Stimulated activated CD8-positive, alpha-beta memory T cell treated with anti-CD3 and anti-CD28 coated beads, Interleukin-4, amount 100 ng/mL, for 1 hour (primary cell): ENCODE measurements at places on chromosomes 5 and 9.

GRCh38 chr5:21254161-21254560 is 1266.2 kb upstream of the CDH18 start:
- DNase-seq, result no peak

GRCh38 chr9:3371842-3372241 is 154.0 kb downstream of the RFX3 start:
- DNase-seq, result no peak

GRCh38 chr5:108260117-108260857 is 121.6 kb downstream of the FBXL17 start:
- peak; percentile 26 for DNase-seq

DNA sequence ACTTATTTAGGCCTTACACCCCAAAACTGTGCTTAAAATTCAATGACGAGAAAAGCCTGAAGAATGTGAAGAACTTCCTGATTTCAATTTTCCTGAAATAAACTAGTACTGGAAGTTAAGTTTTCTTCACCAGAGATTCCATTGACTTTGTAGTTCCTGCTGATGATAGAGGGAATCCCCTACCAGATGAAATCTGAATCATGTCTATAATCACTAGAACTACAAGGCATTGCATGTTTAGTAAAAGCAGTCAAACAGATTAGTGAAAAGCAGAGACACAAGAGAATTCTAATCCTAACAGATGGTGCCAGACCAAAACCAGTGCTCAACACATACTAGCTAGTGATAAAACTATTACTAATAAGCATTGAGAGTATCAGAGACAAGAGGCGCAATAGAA is 130.0 kb downstream of the PDE4D start:
- DNase-seq, result no peak

GRCh38 chr5:54362434-54362833 is 52.1 kb upstream of the ARL15 start:
- no peak for DNase-seq

DNA sequence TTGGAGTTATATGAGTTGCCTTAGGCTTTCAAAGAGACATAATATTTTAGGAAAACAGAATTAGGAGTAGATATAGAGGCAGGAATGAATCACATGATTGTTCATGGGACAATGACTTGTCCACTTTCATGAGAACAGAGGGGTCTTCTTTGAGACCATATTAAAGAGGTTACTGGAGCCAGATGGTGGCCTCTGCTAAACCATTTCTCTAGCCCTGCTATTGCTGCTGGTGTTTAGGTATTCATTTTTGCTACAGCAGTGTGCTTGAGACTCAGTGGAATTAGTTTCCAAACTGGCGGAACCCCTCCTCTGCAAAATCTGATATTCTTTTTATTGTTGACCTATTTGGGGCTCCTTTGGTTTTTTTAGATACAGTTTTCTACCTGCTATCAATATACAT is 31.3 kb downstream of the GRAMD2B start:
- DNase-seq, result no peak

GRCh38 chr9:21398955-21399489 is 9.9 kb upstream of the IFNA8 start:
- no peak for DNase-seq

- DNase-seq, result no peak
Observed at GRCh38 chr5:15694696-15695214, 194.8 kb downstream of the FBXL7 start.

GRCh38 chr5:151072630-151073025 is 8.2 kb downstream of the TNIP1 start:
- no peak for DNase-seq

DNA sequence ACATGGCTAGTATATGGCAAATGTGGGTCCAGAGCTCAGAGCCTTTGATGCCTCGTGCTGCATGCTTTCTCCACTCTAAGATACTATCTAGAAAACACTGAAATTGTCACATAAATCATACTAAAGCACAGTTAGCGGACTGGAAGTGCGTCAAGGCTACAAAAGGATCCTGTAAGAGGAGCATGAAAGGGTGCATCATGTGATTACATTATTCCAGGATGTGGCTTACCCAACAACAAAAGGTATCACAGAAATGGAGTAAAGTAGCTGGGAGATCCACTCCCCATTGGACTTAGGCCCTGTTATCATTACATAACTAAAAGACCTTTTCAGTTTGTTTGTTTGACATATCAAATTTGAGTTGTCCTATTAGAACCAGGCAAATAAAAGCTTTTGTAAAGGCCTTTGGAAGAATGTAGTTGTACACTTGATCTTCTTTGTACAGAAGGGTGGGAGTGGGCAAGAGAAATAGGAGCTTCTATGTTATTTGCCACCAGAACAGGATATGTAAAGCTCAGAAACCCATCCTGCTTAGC is 6.9 kb downstream of the SLC31A1 start:
- DNase-seq, result no peak

GRCh38 chr5:122385286-122385685 is 73.2 kb downstream of the SNCAIP start:
- no peak for DNase-seq

DNA sequence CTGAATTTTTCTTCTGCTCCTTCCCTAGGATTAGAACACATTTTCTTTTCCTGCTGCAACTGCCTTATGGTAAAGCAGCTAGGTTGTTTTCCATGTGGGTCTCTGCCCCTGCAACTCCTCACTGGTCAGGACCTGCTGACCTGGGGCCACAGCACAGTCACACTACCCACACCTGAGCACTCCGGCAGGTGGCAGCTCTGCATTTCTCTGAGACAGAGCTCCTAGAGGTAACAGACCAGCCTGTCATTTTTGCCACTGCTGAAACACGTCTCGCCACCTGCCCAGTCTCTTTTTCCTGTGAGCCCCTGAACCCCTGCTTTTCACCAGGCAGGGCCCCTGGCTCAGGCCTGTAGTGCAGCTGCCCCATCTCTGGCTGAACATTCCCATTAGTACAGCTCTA is 609.6 kb downstream of the HINT1 start:
- no peak for DNase-seq

DNA sequence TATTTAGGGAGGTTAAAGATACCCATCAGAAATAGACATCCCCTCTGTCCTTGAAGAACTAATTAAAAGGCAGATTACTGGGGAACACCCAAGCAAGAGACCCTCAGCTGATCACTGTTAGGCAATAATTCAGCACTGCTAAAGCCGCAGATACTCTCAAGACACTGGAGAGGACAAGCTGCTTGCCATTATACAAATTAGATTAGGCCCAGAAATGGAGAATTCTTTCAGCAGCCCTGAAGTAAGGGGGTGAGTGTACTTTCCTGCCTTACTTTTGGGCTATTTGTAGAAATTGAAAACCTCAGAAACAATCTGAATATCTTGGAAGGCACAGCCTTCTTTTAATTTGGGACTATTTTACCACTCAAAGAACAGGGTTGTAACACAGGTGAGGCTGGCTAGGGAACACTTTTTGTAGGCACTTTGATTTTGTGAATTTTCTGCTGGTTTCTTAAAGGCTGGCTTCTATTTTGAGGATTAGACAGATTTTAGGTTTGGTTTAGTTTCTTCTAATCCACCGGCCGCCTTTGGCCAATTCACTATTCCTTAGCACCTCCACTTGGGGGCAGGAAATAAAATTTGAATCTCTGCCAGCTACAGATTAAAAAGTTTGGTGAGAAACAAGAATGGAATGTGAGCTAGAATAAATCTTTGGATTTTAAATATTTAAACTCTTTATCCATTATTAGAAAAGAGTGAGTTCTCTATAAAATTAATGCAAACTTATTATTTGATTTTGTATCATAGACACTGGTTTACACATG is 106.0 kb downstream of the SMARCA2 start:
- no peak for DNase-seq

GRCh38 chr9:88303721-88304451 is 84.4 kb upstream of the SPIN1 start:
- DNase-seq, result no peak

GRCh38 chr9:95611354-95611753 is 94.6 kb upstream of the PTCH1 start:
- DNase-seq, result no peak

GRCh38 chr5:67802766-67803165 is 412.8 kb upstream of the PIK3R1 start:
- DNase-seq, result no peak

GRCh38 chr5:116492776-116493175 is 81.8 kb downstream of the SEMA6A start:
- DNase-seq, result no peak

- DNase-seq, result no peak
Observed at GRCh38 chr5:157761690-157762621, 18.4 kb downstream of the LSM11 start.

DNA sequence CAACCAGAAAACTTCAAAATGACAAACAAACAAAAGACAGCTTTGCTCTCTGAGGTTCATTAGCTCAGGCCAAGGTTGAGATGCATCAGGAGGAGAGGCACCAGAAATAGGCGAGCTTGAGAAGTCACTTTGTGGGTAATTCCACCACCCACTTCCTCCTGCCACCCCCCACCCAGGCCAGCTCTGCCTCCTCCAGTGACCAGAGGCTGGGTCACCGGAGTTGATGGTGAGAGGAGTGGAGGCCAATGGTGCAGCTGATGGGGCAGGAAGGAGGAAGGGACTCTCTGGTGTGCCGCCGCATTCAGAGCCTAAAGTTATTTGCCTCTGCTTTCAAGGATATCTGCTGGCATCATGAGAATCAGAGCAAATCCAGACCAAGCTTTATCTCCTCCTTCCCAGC is 73.8 kb upstream of the ASTN2 start:
- DNase-seq, result no peak

DNA sequence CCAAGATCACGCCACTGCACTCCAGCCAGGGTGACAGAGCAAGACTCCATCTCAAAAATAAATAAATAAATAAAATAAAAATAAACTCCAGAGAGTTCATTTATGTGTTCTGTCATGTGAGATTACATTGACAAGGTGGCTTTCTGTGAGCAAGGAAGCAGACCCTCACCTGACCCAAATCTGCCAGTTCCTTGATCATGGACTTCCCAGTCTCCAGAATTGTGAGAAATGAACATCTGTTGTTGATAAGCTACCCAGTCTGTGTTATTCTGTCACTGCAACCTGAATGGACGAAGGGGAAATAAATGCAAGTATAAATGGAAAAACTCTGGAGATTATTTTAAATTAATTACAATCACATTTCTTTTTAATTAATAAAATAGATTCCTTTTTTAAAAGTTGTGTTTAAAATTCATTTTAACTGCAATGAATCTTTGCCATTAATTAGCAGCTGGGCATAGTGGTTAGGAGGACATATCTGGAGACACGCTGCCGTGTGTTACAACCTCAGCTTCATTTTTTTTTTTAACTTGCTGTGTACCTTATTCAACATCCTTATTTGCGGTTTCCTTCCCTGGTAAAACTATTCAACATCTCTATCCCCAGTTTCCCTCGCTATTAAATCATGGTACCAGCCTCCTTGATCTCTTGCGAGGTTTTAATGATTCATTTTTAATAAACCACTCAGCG is 376.4 kb downstream of the CHSY3 start:
- no peak for DNase-seq

GRCh38 chr5:123997064-123997461 is 485.1 kb downstream of the CSNK1G3 start:
- DNase-seq, result no peak

DNA sequence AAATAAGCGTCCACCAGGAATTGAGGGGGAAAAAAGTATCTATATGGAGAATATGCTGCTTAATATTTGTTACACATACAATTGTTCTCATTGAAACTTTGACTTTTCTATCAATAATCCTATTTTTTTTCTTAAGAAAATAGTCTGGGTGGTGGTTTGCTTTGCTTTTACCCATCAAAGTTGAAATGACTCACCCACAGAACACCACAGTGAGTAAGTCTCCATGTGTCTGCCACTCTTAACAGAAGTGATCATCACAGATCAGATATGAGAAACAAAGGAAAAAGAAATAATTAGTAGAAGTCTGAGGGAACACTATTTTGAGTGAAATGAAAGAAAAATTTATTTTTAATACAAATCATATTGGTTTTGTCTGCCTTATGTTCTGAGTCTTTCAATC is 742.8 kb downstream of the CDH9 start:
- no peak for DNase-seq

GRCh38 chr9:114591849-114592248 is 4.3 kb downstream of the ATP6V1G1 start:
- DNase-seq, result no peak

- DNase-seq, result no peak
Observed at GRCh38 chr9:98775831-98776441, 20.4 kb downstream of the ANKS6 start.

- no peak for DNase-seq
Observed at GRCh38 chr9:108094676-108094993, 605.1 kb upstream of the KLF4 start.

GRCh38 chr9:133926165-133926856 is 65.8 kb downstream of the VAV2 start:
- no peak for DNase-seq

DNA sequence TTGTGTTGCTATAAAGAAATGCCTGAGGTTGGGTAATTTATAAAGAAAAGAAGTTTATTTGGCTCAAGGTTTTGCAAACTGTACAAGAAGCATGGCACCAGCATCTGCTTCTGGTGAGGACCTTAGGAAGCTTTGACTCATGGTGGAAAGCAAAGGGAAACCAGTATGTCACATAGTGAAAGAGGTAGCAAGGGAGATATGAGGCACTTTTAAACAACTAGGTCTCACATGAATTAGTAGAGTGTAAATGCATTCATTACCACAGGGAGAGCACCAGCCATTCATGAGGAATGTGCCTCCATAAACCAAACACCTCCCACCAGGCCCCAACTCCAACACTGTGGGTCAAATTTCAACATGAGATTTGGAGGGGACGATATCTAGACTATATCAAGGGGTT is 40.8 kb downstream of the OR2Y1 start:
- DNase-seq, result no peak

DNA sequence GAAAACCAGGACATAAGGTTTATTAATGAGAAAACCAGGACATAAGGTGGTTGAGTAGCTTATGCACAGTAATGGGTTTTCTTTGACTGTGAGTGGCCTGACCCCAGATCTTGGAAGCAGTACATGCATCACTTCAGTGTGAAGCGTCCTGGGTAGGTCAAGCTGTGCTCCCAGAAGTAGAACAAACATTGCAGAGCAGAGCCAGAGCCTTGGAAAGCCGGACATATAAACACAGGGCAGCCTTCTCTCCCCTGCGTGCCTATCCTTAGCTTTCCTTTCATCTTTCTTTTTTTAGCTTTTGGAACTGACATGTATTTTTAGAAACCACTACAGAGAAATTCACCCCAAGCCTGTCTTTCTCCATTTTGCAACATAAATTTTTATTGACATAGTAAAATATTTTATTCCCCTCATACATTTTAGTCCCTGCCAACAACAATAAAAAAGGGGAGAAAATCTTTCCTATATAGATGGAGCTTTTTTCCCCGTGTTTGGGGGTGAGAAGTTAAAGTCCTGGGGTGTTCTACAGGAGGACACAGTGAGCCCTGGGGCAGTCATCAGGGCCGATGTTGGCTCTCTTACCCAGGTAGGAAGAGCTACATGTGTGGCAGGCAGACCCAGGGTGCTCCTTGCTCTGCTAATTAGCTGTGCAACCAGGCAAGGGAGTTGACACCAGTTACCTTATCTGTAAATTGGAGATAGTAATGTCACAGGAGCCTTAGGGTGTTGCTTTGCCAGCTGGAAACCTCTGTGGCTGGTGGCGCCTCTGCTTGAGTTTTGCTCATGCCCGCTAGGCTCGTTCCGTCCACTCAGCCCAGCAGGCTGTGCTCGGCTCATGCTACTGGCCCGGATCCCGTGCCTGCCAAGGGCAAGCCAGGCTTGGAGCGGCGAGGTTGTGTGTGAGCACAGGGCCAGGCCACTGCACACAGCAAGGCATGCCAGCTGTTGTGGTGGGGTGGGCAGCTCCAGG is 389.6 kb downstream of the KDM4C start:
- no peak for DNase-seq
